Cardiac fibroblast (primary cell): ENCODE measurements at places on chromosomes 13 and 19.

DNA sequence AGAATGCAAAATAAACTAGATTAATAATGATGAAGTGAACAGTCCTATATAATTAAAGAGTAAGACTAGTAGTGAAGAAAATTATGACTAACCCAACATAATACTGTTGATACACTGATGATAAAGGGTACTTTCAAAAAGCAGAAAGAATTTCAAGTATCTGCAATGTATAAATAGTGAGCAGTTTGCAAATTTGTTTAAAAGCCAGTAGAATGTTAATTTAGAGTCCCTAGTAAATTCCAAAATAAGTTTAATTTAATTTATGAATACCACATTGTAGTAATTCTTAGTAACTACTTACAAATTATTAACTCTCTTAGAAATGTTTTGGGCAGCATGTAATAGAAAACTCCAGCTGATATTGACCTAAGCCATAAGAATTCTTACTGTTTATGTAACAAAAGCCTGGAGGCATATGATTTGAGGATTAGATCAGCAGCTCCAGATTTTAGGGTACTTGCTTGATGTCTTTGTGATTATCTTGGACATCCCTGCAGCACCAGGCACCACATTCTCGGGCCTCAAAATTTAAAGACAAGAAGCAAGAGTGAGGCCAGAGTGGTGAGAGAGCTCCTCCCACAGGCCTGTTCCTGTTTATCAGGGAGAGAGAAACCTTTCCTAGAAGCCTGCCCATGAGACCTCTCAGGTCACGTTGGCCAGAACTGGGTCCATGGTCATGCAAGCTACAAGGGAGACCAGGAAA is 67.6 kb upstream of the TDRD3 start:
- peak; percentile 48 for DNase-seq

GRCh38 chr19:46350758-46351159 is 3.9 kb downstream of the PPP5C start:
- DNase-seq, result no peak

DNA sequence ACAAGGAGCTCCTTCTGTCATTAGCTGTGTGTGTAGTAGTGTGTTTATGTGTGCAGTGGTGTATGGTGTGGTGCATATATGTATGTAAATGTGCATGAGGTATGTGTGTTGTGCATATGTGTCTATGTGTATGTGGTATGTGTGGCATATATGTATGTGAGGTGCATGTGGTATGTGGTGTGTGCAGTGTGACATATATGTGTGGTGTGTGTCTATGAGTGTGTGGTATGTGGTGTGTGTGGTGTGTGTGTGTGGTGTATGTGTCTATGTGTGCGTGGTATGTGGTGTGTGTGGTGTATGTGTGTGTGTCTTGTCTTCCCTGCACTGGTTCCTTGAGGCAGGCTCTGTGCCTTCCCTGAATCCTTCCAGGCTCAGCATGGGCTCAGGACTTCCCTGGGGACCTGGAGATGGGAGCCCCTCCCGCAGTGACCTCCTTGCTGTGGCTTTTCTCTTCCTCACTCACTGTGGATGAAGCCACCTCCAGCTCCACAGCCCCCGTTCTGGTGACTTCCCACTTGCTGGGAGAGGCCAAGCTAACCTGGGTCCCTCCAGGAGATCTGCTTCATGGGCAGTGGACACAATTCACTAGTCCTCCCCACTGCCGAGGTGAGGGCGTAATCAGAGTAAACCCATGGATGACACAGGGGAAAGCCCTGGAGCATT is 64.2 kb downstream of the CCDC70 start:
- DNase-seq, result no peak

- DNase-seq, result no peak
Measured at GRCh38 chr19:28846094-28846812, 366.7 kb downstream of the UQCRFS1 start.

- peak; percentile 12 for DNase-seq
Measured at GRCh38 chr13:60402022-60402421, 5.0 kb downstream of the TDRD3 start.

- DNase-seq, result peak; percentile 38
Measured at GRCh38 chr19:42471554-42472249, 29.0 kb upstream of the CXCL17 start.

DNA sequence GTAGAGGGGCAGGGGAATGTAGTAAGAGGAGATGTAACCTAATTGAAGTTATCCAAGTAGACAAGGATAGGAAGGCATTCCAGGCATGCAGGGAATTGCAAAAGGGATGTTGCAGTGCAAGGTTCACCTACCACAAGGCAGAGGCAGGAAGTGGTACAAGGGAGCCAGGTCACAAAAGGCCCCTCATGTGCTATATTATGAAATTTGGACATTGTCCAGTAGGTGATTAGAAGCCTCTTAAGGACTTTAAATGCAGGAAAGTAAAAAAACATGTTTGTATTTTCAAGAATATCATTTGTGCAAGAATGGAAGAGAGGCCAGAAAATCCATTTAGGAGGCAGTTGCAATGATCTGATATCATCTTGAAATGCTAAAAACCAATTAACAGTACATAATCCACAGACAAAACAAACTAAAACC is 111.4 kb downstream of the FRY start:
- peak; percentile 80 for DNase-seq

DNA sequence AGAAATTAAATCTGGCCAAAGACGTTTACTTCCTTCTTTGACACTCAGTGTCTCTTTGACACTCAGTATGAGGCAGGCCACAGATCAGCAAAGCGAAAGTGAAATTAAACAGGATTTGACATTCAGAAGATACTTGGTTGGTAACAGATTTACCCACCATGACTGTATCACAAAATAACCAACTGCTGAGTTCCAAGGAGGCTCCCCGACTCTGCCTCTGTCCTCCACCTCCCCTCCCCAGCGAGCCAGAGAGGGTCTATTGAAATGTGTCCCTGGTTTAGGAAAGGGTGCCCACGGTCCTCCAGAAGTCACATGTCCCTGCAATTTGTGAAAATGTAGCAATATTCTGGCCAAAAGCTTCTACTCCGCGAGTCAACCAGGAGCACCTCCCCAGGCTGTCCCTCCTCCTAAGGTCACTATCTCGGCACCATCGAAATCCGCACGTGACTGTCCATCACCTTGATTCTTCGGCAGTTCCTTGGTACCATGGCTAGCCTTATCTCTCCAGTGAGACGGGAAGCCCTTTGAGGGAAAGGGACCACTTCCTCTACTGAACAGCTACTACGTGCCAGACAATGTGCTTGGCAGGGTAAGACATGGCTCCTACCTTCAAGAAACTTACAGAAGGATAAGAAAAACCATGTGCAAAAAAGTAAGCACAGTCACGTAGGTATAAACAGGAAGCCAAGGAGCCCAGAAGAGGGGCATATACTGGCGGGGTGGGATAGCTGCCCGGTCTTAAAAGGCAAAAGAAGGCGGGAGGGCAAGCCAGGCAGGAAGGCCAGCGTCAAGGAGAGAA is 1.5 kb downstream of the N4BP2L1 start:
- no peak for DNase-seq

DNA sequence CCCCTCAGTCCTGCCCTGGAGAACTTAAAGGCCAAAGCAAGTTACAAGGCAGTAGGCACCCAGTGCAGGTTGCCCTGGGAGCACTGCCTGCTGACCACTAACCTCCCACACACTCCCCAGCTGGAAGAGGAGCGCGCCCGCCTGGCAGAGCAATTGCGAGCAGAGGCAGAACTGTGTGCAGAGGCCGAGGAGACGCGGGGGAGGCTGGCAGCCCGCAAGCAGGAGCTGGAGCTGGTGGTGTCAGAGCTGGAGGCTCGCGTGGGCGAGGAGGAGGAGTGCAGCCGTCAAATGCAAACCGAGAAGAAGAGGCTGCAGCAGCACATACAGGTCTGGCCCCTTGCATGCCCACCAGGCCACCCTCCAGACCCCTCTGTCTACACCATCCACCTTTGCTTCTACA is 61.1 kb downstream of the KCNC3 start:
- no peak for DNase-seq

DNA sequence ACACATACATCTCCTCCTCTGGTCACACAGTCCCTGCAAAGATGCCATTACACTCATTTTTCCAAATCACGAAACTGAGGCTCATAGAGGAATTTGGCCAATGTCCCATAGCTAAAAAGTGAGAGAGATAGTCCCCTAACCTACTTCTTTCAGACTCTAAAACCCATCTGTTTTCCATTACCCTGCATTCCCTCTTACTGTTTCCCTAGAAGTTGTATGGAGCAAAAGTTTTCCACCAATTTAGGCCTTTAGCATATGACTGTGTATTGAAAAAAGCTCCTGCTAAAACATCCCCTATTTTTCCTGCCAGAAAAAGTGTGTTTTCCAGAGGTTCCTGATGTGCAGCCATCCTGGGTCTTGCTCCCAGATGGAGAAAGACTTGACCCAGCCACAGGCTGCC is 16.3 kb downstream of the SERP2 start:
- no peak for DNase-seq

GRCh38 chr13:85725433-85725832 is 73.8 kb downstream of the SLITRK6 start:
- no peak for DNase-seq

GRCh38 chr13:36493046-36493445 is 60.8 kb downstream of the CCNA1 start:
- no peak for DNase-seq

DNA sequence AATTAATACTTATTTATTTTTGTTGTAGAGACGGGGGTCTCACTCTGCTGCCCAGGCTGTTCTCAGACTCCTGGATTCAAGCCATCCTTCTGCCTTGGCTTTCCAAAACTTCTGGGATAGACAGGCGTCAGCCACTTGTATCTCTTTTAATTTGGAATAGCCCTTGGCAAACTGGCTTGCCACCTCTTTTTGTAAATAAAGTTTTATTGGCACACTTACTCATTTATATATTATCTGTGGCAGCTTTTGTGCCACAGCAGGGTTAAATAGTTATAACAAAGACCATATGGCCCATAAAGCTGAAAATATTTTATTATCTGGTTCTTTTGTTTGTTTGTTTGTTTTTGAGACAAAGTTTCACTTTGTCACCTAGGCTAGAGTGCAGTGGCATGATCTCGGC is 30.5 kb downstream of the BBC3 start:
- no peak for DNase-seq

DNA sequence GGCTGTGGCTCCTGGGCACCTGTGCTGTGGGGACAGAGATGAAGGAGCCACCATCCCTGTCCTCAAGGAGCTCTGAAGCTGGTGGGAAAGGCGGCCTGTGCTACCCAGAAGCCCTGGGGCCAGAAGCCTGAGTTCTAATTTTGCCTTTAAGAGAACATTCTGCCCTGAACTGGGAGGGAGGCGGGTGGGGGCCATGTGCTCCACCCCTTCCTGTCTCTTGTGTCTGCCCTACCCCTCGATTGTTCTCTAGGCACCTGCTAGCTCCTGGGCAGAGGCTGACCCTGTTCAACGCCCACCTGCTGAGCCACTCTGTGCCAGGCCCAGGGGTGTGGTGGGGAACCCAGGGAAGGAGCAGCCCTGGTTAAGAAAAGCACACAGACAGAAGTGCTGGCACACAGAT is 5.9 kb downstream of the TRAPPC6A start:
- no peak for DNase-seq

DNA sequence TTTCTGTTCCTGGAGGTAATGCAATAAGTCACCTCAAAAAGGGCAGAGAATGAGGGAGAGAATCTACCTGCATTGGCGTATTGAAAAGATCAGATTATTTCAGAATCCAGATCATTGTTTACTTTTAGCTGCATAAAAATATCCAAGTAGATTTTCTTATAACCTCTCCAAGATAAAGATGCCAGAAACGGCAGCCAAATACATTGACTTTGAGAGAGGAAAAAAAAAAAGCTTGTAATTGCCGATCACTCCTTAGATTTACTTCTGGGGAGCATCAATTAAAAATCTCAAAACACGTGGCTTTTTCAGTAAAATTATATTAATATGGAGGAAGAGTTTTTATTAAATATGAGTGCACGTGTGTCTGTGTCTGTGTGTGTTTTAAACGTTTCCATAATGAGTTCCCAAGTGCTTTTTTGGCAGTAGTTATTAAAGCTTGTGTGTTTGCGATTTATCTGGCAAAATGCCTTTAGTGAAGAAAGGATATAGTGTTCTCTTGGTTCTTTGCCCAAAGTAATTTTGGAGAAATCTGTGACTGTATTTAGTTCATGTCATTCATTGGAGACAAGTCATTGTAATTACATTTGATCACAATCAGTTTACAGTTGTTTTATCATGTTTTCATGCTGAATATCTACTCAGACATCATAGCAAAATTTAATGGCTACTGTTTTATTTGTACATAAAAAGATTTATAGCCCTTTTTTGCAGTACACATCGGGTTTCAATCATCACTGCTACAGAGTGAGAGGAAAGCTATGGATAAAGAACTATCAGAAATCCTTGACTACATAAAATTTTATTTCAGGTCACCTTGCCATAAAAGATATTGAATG is 176.1 kb downstream of the TM9SF2 start:
- no peak for DNase-seq

- peak; percentile 54 for DNase-seq
Measured at GRCh38 chr13:19618977-19619376, 14.5 kb upstream of the MPHOSPH8 start.

DNA sequence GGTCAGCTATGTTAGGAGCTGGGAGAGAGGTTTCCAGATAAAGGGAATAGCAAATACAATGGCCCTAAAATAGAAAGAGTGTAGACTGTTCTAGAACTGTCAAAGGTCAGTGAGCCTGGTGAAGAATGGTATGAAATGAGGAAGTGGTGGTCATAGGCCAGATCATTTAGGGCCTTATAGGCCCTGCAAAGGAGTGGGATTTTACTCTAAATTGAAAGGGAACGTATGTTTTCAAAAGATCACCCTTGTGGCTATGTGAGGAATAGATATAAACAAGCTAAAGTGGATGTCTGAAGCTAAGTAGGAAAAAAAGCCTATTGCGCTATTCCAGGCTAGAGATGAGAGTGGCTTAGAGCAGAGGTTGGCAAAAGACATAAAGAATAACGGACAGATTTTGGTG is 70.7 kb upstream of the TDRD3 start:
- no peak for DNase-seq

GRCh38 chr19:29499261-29499920 is 26.4 kb upstream of the VSTM2B start:
- DNase-seq, result no peak

- peak; percentile 99 for DNase-seq
Measured at GRCh38 chr19:16293118-16294091, 31.2 kb upstream of the KLF2 start.

DNA sequence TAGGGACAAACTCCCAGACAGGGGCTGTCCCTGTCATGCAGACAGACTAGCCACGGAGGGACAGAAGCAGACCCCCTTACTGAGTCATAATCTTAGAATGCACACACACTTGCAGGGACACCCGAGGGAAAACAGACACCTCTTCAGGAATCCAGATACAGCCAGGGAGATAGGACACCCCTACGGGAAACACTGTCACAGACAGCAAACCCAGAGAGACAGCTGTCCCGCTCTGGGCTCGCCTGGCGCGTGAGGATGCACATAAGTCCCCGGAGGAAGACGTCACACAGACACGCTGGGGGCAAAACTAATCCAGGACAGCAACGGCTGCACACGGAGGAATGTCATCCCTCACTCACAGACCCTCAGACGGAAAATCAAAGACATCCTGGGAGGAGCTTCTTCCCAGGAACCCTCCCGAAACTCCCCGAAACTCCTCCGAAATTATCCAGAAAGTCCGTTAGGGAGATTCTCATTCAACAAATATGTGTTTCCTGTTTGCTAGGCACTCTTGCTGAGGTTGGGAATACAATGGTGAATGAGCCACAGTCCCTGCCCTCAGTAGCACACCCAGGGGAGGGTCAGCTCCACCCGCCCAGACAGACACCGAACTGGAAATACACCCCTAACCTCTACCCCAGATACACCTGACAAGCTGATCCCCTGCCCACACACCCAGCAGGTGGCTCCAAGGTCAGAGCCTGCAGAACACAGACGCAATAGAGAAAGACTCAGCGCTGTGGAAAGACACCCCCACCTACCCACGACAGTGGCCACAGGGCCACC is 15.2 kb upstream of the TOMM40 start:
- peak; percentile 67 for DNase-seq
